Activated T-cell treated with anti-CD3 and anti-CD28 coated beads for 48 hours (primary cell): ENCODE measurements at places on chromosomes 5 and 9.

- no peak for DNase-seq
Observed at GRCh38 chr9:112439171-112439570, 47.5 kb upstream of the KIAA1958 start.

- no peak for DNase-seq
Observed at GRCh38 chr5:57113481-57113880, 60.4 kb upstream of the GPBP1 start.

GRCh38 chr9:71861618-71862017 is 49.4 kb downstream of the ABHD17B start:
- no peak for DNase-seq

GRCh38 chr5:39254671-39255070 is 35.3 kb upstream of the FYB1 start:
- no peak for DNase-seq

DNA sequence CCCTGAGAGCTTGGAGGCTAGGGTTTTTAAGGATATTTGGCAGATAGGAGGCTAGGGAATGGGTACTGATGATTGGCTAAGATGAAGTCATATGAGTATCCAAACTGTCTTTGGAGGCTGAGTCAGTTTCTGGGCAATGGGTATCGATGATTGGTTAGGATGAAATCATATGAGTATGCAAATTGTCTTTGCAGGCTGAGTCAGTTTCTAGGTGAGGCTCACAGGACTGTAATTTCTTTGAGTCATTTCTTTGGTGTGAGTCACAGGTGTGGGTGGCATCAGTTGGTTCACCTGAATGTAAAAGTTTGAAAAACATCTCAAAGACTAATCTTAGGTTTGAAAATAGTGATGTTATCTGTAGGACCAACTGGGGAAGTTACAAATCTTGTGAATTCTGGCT is 1068.0 kb downstream of the NR2F1-AS1 start:
- DNase-seq: no peak

GRCh38 chr9:83701769-83702168 is 6.0 kb downstream of the UBQLN1 start:
- no peak for DNase-seq

- no peak for DNase-seq
Observed at GRCh38 chr9:78713614-78714405, 416.9 kb downstream of the PSAT1 start.

- no peak for DNase-seq
Observed at GRCh38 chr5:142934051-142934762, 164.0 kb downstream of the ARHGAP26 start.
